ENCODE measurements at places on chromosomes 7 and 10. TPM values are rescaled to one million over a fixed set of nuclear protein-coding genes. Genes with fewer than 3 reads are reported as not detected.

DNA sequence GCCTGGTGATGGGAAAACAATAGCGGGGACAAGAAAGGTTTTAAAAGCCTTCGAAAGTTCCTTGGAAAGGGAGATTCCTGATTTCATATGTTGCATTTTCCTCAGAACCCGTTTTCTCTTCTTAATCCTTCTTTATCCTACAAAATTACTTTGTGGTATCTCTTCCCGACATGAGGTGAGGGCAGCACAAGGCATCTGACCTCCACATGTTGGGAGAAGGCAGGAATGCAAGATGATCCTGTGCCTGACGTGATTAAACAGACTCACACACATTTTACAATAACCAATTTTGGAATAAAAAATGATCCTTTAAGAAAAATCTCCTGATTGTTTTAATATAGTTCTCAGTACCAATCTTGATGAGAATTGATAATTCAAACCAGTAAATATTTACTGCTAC lies 153.3 kb upstream of the MKLN1 start:
- DNase-seq = no peak

DNA sequence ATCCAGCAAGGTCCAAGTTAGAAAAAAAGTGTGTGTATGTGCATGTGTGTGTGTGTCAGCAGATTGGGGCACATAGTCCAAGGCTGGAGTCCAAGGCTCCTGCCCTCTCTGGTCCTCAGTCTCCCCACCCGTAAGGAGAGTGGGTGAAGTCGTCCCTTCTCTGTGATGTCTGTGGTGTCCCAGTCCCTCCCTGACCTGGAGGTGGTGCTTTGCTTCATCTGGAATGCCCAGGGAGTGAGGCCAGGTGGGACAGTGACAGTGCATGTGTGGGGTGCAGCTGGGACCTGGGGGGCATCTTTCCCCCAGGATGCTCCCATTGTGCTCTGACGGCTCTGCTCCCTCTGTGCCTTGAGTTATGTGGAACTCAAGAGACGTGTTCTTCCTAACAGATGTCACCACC lies 18.0 kb downstream of the AQP1 start:
- peak; percentile 0 for DNase-seq

DNA sequence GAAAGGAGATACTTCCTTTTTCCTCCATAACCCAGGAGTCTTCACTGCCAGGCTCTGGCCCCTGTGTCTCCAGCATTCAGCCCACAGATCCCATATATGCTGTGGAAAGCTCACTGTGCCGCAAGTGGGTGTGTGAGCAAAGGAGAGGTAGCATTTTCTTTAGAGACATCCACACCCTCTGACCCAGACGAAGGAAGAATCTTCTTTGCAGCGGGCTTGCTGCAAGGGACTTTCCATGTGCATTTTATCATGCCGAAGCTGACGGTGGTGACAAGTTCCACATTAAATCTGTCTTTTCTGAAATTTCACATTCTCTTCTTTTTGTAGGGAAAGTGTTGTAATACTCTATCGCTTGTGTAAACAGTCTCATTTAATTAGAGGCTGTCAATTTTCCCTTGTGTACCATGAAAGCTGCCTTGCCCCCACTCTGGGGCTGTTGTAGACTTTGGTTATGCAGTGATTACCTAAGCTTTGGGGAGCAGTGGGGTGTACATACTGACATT lies 409.5 kb downstream of the SUGCT start:
- no peak for DNase-seq

The GPR15LG gene
- not detected for total RNA-seq

- no peak for DNase-seq
These were observed 18.9 kb upstream of the PNLIPRP3 start for GRCh38 chr10:116408719-116409118.

- DNase-seq = no peak
These were observed 38.4 kb downstream of the TWIST1 start for GRCh38 chr7:19079066-19079465.

DNA sequence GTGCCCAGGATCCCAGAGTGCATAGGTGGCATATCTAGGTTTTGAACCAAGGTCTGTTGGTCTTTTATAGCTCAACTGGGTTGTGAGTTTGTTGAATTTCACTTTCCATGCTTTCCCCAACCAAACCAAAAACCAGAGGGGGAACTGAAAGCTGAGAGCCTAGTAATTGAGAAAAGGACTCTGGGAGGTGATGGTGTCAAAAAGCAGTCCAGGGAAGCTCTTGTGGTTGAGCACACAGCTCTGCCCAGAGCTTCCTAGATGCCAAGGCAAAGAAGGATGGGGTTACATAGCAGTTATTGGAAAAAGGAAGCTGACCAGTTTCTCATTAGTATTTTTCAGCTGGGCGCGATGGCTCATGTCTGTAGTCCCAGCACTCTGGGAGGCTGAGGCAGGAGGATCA lies 9.9 kb downstream of the POR start:
- DNase-seq = no peak

The NKX2-3 gene
- under 0.01 TPM for total RNA-seq

The ZNF425 gene
- total RNA-seq = 6.9 TPM

DNA sequence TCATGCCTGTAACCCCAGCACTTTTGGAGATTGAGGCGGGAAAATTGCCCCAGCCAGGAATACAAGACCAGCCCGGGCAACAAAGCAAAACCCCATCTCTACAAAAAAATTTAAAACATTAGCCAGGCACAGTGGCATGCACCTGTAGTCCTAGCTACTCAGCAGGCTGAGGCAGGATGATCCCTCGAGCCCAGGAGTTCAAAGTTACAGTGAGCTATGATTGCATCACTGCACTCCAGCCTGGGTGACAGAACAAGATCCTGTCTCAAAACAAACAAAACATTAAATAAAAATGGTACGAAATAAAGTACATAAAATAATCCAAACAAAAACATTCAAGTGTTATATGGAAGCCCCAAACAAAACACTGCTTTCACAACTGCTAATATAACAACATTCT lies 125.0 kb downstream of the SNX13 start:
- no peak for DNase-seq

DNA sequence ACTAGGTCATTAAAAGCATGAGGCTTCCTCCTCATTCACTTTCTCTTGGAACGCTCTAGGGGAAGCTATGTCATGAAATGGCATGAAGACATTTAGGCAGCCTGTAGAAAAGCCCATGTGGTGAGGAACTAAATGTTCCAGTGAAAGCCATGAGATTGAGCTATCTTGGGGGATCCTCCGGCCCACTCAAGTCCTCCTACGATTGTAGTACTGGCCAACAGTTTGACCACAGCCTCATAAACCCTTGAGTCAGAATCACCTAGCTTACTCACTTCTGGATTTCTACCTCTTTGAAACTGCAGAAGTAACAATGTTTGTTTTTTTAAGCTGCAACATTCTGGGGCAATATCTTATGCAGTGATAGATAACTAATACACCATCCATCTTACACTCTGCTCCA lies 605.1 kb downstream of the SORCS1 start:
- DNase-seq = no peak

GRCh38 chr7:159121068-159121467 lies 23.6 kb downstream of the VIPR2 start:
- DNase-seq = no peak

DNA sequence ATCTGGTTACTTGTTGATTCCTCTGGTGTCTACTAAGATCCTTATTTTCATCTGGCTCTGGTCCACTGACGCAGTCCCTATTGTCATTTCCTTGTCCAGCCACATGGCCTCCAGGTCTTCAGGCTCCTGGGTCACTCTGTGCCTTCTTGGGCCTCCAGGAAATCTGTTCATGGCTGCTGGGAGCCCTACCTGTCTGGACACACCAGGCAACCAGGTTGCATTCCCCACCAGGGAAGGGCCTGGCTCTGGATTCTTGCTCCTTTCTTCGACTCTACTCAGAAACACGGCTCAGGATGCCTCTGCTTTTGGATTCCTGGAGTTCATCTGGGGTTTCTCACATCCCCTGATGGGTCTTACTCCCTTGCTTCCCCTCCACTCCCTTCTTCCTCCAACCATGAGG lies 8.0 kb upstream of the PPIF start:
- DNase-seq = no peak

- DNase-seq = no peak
These were observed 130.5 kb downstream of the GRK5 start for GRCh38 chr10:119337796-119338432.

The SLC26A5 gene
- not detected for total RNA-seq
